ENCODE measurements at places on chromosomes 6 and 20. TPM values are rescaled to one million over a fixed set of nuclear protein-coding genes. Genes with fewer than 3 reads are reported as not detected.

The HBS1L gene
- total RNA-seq: 93.4 TPM

GRCh38 chr6:37129566-37129965, 40.4 kb upstream of the PIM1 start:
- DNase-seq: no peak

The SH3BGRL2 gene
- 47.2 TPM for total RNA-seq

- no peak for DNase-seq
Measured at GRCh38 chr6:165745492-165745891, 82.5 kb upstream of the PDE10A start.

- DNase-seq: no peak
Measured at GRCh38 chr6:104252276-104252675, 607.4 kb downstream of the HACE1 start.

The CFAP206 gene
- total RNA-seq: 1.9 TPM

DNA sequence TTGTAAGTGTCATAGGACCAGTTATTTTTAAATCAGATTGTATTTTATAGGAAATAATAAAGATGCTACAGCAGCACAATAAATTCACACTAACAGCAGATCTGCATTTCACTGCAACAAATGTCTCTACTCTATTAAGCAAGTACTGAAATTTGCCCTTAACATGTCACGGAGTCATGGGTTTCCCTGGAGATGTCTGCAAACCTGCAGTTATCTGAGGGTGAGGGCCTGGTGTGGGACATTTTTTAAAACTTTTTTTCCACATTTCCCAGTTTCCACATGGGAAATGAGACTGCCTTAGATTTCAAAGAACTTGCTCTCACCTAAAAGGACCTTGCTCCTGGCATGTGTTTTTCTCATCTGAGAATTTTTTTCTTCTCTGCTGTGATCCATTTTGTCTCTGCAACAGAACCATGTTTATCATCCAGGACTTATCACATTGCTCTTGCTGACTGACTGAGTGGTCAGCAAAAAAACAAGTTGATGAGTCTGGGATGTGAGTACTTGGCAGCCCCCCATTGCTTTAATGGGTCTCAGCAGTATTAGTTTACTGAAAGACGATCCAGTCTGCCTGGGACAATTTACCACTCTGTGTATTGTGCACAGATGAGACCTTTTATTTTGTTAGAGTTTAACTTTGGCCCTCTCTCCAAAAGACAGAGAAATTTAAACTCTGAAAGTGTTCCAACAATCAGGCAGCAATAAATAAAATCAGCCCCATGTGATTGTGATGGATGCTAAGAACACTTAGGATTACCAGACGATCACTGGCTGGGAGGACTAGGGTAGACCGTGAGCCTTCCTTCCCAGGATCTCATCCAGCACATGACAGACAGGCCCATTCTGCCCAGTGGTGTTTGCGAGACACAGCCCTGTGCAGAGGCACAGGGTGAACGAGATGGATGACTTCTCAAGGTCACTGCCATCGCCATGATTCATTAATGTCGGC, 268.8 kb downstream of the BTBD9 start:
- DNase-seq: peak; percentile 29

The PCK1 gene
- total RNA-seq: not detected

The PTCRA gene
- not detected for total RNA-seq

The LRRC73 gene
- 1.2 TPM for total RNA-seq

The DYNLT2 gene
- total RNA-seq: 1.7 TPM

DNA sequence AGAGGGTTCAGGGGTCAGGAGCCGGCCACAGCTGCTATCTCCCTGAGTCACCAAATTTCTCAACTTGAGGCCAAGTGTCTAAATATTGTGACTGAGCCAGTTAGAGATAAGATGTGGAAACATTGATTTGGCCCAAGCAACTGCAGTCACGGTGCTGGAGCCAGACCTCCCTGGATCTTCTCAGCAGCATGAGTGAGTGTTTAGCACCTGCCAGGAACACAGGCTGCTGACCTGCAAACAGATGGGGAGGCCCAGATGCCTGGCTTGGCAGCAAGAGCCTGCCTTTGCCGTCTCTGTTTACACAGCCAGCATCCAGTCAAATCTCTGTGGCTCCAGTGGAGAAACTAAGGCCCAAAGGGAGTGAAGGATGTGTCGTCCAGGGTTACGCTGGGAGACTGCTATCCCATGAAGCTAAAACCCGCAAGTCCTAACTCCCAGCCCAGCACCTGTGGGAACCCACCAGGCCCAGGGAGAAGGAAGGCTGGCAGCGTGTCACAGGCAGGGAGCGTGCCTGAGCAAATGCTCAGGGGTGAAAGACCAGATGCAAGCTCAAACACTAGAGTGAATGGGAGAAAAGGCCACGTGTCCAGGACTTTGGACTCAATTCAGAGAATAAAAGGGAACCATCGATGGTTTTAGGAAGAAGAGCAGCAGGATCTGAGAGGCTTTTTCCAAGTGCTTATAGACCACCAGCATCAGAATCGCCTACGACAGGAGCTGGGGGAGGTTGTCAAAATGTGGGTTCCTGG, 15.9 kb upstream of the PTGIS start:
- peak; percentile 40 for DNase-seq

The NEURL2 gene
- total RNA-seq: 3.5 TPM

DNA sequence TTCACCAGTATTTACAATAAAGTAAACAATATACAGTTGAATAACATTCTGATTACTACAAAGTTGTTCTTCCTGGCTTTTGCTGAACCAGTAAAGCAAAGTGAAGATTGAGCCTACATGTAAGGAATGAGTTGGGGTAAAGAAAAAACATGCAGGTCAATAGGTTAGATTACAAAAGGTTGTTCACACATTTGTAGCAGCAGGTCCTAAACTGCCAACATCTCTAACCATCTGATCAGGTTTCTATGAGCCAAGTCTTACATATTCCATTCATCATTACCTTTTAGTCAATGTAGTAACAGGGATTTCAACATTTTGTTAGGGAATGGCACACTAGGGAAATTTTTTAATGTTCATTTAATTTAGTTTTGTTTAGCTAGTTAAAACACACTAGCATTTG, 9.3 kb upstream of the CALHM6 start:
- DNase-seq: no peak

GRCh38 chr6:16440636-16441212, 202.3 kb downstream of the GMPR start:
- DNase-seq: no peak

The SLC16A10 gene
- 4.1 TPM for total RNA-seq

DNA sequence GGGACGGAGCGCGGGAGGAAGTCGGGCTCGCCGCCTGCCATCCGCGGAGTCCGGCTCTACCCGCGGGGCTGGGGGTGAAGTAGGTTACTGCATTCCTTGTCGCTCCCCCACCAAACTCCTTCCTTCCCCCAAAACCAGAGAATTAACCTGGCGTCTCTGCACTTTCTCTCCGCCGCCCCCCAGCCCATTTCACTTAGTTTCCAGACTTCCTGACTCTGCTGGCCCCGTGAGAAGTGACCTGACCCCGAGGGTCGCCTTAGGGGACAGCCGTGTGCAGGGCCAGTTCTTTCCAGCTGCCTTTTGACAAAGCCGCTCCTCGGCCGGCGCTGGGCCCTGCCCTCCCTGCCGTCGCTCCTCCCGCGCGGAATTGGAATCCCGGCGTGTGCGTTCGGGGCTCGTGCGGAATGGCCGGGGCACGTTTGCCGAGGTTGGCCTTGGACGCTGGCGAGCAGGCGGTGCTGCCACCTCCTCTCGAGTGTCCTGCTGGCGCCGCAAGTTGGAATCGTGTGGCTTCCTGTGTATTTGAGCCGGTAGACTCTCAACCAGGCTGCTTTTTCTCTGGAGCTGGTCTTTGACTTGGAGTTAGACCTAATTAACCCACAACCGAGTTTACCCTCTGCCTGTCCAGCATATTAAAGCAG, 650 bp downstream of the DCBLD1 start:
- peak; percentile 78 for DNase-seq

- DNase-seq: no peak
Measured at GRCh38 chr6:47129129-47129528, 87.0 kb upstream of the ADGRF1 start.

- DNase-seq: no peak
Measured at GRCh38 chr6:118606268-118606667, 45.1 kb downstream of the CEP85L start.

DNA sequence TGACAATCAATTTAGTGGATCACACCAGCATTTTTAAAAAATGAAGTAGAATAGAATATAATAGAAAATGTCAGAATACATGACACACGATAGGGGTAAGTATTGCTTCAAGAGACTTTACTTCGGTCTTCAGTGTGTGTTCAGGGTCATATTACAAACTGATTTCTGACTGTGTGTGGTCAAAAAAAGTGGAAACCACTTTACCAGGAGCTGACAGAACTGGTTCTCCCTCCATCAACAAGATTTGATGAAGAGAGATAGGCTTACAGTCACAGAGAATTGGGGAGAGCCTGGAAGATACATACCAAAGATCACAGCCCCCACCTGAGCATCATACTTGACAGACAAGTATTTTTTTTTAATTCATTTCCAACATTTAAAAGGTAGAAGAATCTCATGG, 21.7 kb downstream of the ARMC2 start:
- no peak for DNase-seq

DNA sequence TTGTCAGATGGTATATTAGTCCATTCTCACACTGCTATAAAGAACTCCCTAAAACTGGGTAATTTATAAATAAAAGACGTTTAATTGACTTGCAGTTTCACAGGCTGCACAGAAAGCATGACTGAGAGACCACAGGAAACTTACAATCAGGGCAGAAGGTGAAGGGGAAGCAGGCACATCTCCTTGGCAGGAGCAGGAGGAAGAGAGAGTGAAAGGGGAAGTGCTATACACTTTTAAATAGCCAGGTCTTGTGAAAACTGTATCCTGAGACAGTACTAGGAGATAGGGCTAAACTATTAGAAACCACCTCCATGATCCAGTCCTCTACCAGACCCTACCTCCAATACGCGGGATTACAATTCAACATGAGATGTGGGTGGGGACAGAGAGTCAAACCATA, 193.9 kb upstream of the KCNG1 start:
- DNase-seq: no peak

DNA sequence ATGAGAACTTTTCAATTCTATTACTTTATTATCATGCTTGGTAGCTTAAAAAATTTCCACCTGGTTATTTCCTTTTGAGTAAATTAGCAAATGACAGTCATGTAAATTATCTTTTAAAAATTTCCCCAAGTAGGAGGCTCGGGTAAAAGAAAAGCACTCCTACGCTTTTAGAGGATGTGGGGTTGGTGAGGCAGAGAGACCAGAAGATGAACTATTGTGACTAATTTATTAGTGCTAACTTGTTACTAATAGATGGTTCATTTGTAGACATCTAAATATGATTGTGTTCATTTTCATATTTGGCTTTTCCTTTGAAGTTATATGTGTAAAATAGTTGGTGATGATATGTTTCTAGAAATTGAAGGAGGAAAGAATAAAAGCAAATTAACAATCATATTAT, 27.0 kb downstream of the ZNF292 start:
- no peak for DNase-seq

DNA sequence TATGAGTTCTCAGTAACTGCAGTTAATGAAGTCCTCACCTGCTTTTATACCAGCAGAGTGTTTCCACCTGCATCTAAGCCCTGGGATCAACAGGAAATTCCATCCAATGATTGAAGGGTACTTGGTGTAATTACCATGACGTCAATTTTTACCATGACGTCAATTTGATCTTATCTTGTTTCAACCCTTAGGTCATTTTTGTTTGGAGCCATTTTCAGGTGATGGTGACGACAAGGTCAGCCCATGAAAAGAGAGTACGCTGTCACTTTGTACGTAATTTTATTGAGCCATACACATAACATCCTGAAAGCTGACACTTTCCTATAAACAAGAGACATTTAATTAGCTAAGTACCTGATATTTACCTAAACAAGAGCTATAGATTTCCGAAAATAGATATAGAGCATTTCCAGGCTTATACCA, at the start of gene CGA:
TSS of gene CGA (minus strand) at position 20 of the 423 bp plus-strand sequence. CDS start 6,906 bp downstream, outside the sequence.
- DNase-seq: no peak

The CENPW gene
- 13.0 TPM for total RNA-seq

GRCh38 chr6:145003145-145003544, 718.0 kb downstream of the UTRN start:
- no peak for DNase-seq

DNA sequence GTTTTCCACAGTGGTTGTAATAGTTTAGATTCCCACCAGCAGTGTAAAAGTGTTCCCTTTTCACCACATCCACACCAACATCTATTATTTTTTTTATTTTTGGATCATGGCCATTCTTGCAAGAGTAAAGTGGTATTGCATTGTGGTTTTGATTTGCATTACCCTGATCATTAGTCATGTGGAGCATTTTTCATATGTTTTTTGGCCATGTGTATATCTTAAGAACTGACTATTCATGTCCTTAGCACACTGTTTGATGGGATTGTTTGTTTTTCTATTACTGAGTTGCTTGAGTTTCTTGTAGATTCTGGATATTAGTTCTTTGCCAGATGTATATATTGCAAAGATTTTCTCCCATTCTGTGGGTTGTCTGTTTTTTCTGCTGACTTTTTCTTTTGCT, 820.1 kb downstream of the TENT5A start:
- no peak for DNase-seq

GRCh38 chr20:796921-797320, 28.6 kb upstream of the SLC52A3 start:
- no peak for DNase-seq

The GNAS gene
- 1,989 TPM for total RNA-seq

GRCh38 chr6:166774292-166774691, 147.2 kb upstream of the RPS6KA2 start:
- DNase-seq: no peak

DNA sequence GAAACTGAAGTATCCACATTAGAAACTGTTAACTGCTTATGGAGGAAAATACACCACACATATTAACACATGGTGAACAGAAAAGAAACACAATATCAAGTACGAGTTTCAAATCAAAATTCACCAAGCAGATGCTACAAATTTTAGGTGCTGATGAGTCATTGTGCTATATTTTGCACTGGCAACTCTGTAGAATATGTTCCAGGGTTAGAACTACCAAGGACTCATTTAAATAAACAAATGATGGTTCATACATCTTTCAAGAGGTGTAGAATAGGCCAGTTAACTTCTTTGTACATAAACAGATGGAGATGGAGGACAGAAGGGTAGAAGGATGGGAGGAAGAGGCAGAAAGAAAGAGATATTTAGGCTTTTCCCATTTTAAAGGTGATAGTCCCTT, 184.9 kb downstream of the ARHGAP18 start:
- DNase-seq: no peak

GRCh38 chr6:35014341-35014740, 125.3 kb downstream of the ANKS1A start:
- DNase-seq: no peak

DNA sequence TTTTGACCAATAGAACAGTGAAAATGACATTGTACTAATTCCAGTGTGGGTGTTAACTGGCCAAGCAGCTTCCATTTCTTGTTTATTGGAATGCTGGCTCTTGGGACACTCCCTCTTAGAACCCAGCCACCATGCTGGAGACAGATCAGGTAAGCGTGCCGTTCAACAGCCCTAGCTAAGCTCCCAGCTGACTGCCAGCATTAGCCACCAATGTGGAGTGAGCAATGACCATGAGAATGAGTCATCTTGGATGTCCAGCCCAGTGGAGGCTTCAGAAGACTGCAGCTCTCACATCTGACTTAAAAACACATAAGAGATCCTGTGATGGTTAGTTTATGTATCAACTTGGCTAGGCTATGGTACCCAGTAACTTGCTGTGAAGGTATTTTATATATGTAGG, 3.0 kb upstream of the LINC00237 start:
- DNase-seq: no peak
